Germinal center (tissue), 1 donor: ENCODE measurements at places on chromosomes 12 and 14.
A peak's percentile ranks its signal among the peaks of the same experiment; 100 is the strongest.

DNA sequence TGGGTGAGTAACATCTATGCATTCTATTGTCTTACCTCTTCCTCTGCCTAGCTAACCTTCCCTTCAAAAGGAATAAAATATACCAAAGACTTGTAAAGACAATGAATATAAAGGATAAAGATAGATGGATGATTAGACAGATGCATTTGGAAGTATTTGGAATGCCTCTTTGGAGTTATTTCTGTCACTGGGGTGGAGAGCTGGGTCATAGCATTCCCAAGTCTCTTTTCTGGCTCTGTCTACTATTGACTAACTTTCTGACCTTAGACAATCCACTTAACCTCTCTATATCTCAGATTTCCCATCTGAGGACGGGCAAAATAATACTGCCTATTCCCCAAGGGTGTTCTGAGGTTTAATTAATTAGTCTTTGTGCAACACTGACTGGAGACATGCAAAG is 517.4 kb downstream of the DIO2 start:
- DNase-seq: no peak

- DNase-seq: no peak
These were observed 135.1 kb downstream of the ERC1 start for GRCh38 chr12:1126091-1126490.

DNA sequence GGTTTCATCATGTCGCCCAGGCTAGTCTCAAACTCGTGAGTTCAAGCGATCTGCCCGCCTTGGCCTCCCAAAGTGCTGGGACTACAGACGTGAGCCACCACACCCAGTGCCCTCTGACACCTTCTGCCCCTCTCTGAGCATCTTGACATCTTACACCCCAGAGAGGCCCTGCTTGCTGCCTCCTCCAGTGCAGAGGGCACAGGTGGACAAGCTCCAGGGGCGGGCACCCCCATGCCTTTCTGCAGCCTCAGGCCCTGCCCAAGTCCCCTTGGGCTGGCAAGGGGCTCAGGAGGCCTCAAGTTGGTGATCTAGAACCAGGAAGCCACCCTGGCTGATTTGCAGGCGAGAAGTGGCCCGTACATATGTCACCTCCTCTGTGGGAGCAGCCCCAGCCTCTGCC is 11.2 kb upstream of the SH2B3 start:
- no peak for DNase-seq

- DNase-seq: peak; percentile 14
These were observed 407.8 kb upstream of the RGS6 start for GRCh38 chr14:71524320-71524982.

- peak; percentile 43 for DNase-seq
These were observed 58.5 kb downstream of the SLC4A8 start for GRCh38 chr12:51482929-51483697.

DNA sequence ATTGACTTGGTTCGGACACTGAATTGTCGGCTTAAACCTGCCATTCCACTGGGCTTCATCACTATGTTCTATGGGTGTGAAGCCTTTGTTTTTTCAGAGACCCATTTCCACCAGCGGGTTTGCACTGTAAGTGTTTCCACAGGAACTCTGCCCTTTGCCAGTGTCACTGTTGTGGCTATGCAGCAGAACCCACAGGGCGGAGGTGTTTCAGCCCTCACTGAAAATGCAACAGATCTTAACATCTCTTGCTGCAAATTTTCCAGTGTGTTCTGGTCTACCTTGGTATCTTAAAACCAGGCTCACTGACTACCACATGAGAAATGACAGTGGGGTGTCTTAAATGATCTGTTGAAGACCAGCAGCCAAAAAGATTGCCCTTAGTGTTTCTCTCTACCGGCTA is 21.1 kb downstream of the PRKCH start:
- DNase-seq: no peak

DNA sequence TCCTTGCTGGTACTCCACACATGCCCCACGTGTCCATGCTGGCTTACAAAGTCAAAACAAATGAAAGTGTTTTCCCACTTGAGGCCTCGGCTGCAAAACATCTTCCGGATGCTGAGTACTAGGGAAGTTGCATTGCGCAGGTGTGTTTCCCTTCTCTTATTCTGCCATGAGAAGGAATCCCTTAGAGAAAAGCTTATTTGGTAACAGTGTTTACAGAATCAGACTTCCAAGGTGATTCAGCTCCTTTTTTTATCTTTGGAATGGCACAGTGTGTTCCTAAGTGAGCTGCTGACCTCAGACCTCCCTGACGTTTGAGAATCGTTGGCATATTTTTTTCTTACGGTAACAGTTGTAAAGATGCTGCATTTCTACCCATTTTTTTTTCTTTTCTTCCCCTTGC is 211.3 kb downstream of the ESR2 start:
- DNase-seq: no peak

- no peak for DNase-seq
These were observed 17.3 kb downstream of the COX14 start for GRCh38 chr12:50129290-50129689.

GRCh38 chr12:76590131-76590530 is 30.6 kb upstream of the OSBPL8 start:
- no peak for DNase-seq

DNA sequence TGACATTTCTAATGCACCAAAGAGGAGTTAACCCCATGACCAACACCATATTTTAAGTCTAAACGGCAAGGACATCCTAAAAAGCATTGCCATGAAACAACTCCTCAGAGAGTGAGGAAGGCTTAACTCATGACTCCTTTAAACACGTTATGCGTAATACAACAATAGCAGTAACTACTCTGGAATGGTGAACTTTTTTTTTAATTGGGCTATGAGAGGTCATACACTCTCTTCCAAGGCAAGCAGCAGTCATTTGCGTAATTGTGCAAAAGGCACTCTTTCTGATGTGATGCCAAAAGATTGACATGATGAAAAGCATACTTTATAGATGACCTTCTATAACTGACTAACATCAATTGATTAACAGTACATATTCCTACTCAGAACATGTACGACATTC is 39.4 kb downstream of the RHOJ start:
- no peak for DNase-seq

DNA sequence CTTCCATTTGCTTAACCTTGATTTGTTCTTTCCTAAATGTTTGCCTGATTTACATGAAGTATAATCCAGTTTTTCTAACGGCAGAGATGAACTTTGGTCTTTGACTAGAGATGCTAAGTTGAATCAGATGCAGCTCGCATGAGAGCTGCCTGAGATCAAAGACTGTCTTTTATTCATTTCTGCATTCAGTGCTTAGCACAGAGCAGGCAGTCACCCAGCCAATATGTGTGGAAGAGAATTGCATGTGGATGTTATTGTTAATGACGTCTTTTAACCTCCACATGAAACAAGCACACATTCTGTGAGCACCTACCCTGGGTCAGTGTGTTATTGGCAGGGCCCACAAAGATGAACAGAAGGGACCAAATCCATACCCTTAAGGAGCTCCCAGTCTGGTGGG is 99.2 kb downstream of the SLC5A8 start:
- no peak for DNase-seq

DNA sequence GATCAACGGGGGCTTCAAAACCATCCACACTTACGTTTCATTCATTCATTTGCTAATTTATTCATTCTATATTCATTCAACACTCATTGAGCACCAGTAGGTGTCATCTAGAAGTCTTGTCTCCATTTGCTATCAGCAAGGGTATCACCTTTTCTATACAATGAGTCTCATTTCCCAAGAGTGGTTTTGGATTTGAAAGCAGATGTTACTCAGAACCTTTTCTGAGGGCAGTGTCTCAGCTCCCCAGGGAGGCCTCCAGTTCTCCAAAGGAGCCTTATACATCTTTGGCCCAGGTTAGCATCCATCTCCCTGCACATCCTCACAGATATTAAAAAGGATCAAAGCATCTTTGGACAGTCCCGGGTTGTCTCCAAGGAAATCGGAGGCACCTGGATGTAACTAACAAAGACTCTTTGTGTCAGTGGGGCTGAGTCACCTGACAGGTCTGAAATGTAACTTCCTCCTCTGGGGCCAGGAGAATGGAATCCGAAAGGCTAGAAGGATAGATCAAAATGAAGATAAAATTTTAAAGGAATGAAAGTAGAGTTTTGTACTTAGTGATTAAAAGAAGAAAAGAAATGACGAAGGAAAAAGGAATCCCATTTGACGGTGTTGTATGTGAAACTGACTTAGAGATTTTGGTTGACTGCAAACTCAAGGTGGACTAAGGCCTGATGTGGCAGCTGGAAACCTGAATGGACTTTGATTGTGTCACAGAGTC is 103.0 kb downstream of the VCPKMT start:
- DNase-seq: no peak

- no peak for DNase-seq
These were observed at the start of gene SERPINA4 for GRCh38 chr14:94560751-94561655. Gene SERPINA4, plus strand, starts transcription at chr14:94561442. Its CDS starts 2,041 bp downstream, at chr14:94563483.

DNA sequence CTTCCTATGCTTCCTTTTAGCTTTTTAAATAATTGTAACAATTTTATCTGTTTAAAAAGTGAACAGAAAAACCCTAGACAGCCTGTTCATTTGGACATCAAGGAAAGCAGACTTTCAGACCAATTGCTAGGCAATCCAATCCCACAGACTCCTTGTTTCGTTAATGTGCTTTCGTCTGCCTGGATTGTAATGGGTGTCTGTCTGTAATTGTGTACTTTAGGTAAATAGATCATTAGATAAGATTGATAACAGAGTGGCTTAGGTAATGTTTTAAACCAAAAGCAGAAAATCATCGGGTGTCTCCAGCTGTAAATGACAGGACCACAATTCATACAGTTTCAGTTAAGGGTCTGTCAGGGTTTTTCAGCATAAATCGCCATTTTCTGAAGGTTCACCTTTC is 19.6 kb downstream of the CCDC60 start:
- DNase-seq: no peak

- DNase-seq: no peak
These were observed 116.8 kb downstream of the SCARB1 start for GRCh38 chr12:124746649-124747425.

- no peak for DNase-seq
These were observed 45.0 kb downstream of the PPP1R13B start for GRCh38 chr14:103802356-103802755.

- DNase-seq: no peak
These were observed 21.5 kb upstream of the TC2N start for GRCh38 chr14:91888641-91889476.

- peak; percentile 7 for DNase-seq
These were observed 354.3 kb downstream of the CEP128 start for GRCh38 chr14:80587096-80587724.

GRCh38 chr12:99454539-99455172 is 192.9 kb upstream of the GARIN6 start:
- DNase-seq: no peak

DNA sequence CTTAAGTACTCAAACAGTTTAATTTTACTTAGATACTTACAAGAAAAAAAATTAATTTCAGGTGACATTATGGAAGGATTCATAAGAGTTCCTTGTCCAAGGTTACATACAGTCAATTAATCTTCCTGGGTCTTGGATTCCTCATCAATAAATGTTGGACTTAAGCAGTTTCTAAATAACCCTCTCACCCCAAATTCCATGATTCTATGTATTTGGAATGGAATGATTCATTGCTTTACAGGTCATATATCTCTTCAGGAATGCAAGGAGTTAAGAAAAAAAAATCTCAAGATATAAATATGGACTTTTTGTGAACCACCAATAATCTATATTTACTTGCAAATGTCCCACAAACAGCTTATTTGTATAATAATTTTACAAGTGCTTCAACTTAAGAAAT is 84.2 kb upstream of the BMP4 start:
- no peak for DNase-seq

DNA sequence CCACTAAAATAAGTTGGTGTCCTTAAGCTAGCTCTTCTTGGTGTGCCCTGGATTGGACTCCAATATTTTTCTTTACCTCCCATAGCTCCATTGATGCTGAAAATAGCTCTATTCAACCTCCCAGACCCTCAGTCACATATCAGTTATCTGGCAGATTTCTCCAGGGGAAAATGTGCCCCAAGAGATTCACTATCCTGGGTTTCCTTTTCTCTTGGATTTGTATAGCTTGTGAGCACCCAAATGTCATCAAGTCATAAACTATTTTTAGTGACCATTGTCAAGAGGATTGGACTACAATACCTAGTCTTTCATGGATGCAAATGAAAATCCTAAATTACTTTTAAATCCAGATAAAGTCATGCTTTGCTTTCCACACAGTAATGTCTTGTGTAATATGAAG is 339.6 kb upstream of the FOXG1 start:
- no peak for DNase-seq

DNA sequence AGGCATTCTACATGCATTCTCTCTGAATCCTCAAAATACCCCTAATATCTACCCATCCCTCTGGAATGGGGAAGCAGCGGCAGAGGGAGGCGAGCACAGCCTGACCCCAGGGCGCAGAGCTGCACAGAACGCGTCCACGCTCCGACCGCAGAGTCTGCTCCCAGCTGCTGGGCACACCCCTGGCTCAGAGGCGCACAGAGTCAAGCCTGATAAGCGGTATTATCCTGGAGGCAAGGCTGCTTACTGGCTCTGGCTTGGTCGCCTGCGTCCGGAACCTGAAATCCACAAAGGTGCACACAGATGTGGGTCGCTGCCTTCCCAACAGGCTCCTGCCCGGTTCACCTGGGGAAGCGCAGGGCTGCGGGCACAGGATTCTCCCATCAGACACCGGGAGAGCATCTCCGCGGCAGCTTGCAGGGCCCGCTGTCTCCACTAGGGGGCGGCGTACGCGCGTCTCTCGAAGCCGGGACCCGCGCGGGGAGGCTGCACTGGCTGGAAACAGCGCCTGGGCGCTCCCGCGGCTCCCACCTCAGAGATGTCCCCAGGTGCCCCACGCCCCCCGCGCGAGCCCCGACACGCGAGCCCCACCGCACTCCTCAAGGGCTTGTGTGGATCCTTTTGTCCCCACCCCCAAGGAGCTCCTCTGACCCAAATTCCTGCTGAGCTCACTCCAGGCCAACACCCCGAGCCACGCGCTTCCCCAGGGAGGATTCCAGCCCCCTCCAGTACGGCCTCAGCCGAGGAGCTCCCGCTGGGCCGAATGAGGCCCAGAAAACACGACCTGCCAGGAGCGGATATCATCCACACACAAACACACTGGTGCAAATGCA is 120.1 kb upstream of the FZD10 start:
- DNase-seq: peak; percentile 35

GRCh38 chr14:22380571-22381407 is 208.2 kb downstream of the DAD1 start:
- DNase-seq: no peak

- no peak for DNase-seq
These were observed 5.3 kb downstream of the OASL start for GRCh38 chr12:121033625-121034349.

GRCh38 chr12:93091886-93092648 is 163.0 kb upstream of the EEA1 start:
- no peak for DNase-seq

DNA sequence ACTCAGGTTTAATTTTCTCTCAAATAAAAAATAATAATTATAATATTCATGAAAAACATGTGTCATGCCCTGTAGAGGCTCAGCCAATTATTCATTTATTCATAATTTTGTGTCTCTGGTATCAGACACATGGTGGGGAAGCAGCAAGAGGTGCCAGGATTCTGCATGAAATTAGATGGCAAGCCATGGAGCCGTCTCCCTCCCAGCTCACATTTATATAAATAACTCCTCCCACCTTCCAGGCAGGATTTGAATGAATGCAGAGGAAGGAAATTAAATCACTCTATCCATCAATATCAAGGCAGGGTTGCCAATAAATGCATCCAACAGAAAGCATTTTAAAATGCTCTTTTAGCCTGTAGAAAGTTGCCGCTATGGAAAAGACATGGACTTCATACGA is 98.1 kb downstream of the PTPRR start:
- DNase-seq: no peak

GRCh38 chr12:61272441-61272840 is 987.8 kb upstream of the USP15 start:
- DNase-seq: no peak
